ENCODE measurements at places on chromosomes 13 and 19. TPM values are rescaled to one million over a fixed set of nuclear protein-coding genes. Genes with fewer than 3 reads are reported as not detected.
A peak's percentile ranks its signal among the peaks of the same experiment; 100 is the strongest.

ZNF419 gene
- 10.2 TPM for total RNA-seq

TRAPPC5 gene
- total RNA-seq, result 105 TPM

FCGBP gene
- total RNA-seq, result 14.8 TPM

MAMSTR gene
- 1.5 TPM for total RNA-seq

- DNase-seq, result no peak
- H3K27ac ChIP-seq, result peak overlapping the region; percentile 82
- peaks cover 28% of the 10 kb centered on the region for H3K36me3 ChIP-seq
- H3K27me3 ChIP-seq, result no peaks in the 10 kb centered on the region
- no peak overlapping the region for H3K4me3 ChIP-seq
- H3K4me1 ChIP-seq, result peaks cover 13% of the 10 kb centered on the region
These were observed 1.1 kb upstream of the LYL1 start for GRCh38 chr19:13103581-13104359.

DNA sequence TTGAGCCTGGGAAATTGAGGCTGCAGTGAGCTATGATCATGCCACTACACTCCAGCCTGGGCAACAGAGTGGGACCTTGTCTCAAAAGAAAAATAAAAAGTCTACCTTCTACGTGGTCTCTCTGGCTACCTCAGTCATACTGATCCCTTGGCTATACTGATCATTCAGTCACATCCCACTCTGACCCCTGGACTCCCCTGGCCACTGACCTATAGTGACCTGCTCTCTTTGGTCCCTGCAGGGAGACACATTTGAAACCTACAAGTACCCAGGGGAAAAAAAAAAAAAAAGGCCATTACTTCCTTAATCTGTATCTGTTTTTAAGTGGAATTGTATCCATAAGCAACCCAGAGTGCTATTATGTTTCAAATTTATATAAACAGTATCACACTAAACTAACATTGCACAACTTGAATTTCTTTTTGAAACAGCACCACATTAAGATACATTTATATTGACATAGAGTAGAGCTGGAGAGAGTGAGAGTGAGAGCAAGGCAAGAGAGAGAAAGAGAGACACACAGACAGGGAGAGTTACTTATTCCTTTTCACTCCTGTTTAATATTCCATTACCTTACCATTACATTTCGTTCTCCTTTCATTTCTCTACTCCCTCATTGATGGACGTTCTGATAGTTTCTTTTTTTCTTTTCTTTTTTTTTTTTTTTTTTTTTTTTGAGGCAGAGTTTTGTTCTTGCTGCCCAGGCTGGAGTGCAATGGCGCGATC, 23.7 kb upstream of the CERS4 start:
- H3K27me3 ChIP-seq, result no peaks in the 10 kb centered on the region
- H3K27ac ChIP-seq, result no peak overlapping the region
- H3K36me3 ChIP-seq, result no peaks in the 10 kb centered on the region
- H3K4me1 ChIP-seq, result no peaks in the 10 kb centered on the region

DNA sequence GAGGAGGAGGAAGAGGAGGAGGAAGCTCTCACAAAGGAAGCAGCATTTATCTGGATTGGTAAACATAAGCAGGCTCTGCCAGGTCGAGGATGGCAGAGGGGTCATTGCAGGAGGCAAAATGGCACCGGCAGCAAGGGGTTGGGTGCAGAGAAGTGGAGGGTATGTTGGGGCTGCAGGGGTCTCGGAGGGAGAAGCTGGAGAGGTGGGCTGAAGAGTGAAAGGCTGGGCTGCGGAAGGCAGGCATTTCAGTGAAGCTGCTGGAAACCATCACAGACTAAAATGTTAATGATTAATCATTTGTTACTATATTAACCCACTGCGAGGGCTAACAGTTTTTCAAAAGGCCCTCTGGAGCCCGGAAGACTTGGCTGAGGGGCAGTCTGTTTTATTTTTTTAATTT, 24.6 kb downstream of the TPT1 start:
- no peaks in the 10 kb centered on the region for H3K27me3 ChIP-seq
- DNase-seq, result no peak
- no peak overlapping the region for H3K4me3 ChIP-seq

GRCh38 chr19:45403272-45403671, 1.6 kb downstream of the PPP1R13L start:
- no peak overlapping the region for H3K4me3 ChIP-seq
- H3K4me1 ChIP-seq, result peaks cover 64% of the 10 kb centered on the region
- H3K27me3 ChIP-seq, result peaks cover 47% of the 10 kb centered on the region
- peak overlapping the region; percentile 33 for H3K27ac ChIP-seq
- no peak for DNase-seq

- DNase-seq, result no peak
- peak overlapping the region; percentile 93 for H3K27ac ChIP-seq
- no peak overlapping the region for H3K4me3 ChIP-seq
- no peaks in the 10 kb centered on the region for H3K36me3 ChIP-seq
- H3K27me3 ChIP-seq, result no peaks in the 10 kb centered on the region
These were observed 2.5 kb downstream of the LCP1 start for GRCh38 chr13:46179491-46179908.

GRCh38 chr19:3015126-3016057, 13.7 kb downstream of the TLE2 start:
- H3K27ac ChIP-seq, result no peak overlapping the region
- peaks cover 40% of the 10 kb centered on the region for H3K36me3 ChIP-seq
- no peak overlapping the region for H3K4me3 ChIP-seq
- no peaks in the 10 kb centered on the region for H3K27me3 ChIP-seq
- H3K4me1 ChIP-seq, result no peaks in the 10 kb centered on the region

GRCh38 chr19:53982611-53983010, 8.8 kb upstream of the CACNG6 start:
- H3K36me3 ChIP-seq, result no peaks in the 10 kb centered on the region
- DNase-seq, result no peak
- no peak overlapping the region for H3K27ac ChIP-seq
- H3K4me1 ChIP-seq, result peaks cover 24% of the 10 kb centered on the region
- peaks cover 50% of the 10 kb centered on the region for H3K27me3 ChIP-seq
- H3K4me3 ChIP-seq, result no peak overlapping the region

DNA sequence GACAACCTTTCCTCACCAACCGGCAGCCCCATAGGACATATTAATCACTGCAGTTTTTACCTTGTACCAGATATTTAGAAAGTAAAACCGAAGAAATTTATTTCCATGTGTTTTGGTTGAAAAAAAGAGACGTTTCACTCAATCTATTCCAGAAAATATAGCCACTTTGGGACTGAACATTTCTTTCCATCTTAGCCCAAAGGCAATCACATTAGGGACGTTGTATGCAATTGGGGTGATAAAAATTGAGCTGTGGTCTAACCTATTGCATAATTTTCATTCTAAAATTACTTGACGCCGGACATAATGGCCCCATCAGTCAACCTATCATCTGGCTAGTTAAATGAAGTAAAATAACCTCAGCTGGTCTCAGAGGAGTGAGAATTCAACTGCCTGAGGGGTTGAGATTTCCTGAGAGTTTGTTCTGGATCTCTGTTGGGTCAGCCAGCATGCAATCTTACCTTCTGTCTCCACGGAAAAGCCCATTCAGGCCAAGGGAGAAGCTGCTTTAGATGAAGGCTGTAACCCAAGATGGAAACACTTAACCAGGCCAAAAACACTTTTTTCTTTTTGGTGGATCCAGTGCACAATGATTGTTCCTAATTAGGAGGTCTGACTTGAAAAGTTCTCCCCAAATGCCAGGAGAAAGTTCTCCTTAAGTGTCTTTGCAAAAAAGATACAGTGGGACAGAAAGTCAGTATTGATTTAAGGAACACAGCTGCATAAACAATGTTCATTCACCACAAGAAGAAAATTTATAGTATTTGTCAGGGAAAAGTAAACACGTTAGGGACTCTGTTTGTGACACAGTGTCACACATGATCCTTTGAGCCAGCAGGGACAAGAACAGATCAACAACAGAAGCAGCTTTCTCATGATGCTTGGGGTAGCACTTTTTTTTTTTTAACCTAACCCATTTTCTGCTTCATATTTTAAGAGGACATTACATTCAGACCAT, 34.1 kb downstream of the DLEU7 start:
- no peaks in the 10 kb centered on the region for H3K27me3 ChIP-seq
- H3K4me1 ChIP-seq, result no peaks in the 10 kb centered on the region
- H3K27ac ChIP-seq, result no peak overlapping the region

- peaks cover 42% of the 10 kb centered on the region for H3K4me1 ChIP-seq
- DNase-seq, result no peak
- no peaks in the 10 kb centered on the region for H3K36me3 ChIP-seq
These were observed 7.1 kb downstream of the LIPE start for GRCh38 chr19:42420055-42420544.

DNA sequence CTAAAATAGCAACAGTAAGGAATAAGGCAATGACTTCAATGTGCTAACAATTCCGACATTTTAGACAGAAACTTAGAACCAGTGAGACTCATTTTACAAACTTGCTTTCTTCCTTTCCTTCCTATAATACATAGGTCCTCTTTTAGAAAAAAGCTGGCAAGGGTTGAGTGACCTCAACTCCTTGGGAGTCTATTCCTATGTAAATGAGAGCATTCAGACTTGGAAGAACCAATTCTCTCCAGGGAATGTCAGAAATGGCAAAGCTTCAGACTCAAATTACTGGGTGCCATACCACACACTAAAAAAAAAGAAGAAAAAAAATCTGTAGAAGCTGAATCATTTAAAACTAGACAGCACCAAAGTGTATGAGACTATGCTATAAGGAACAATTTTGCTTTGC, 1328.2 kb downstream of the OLFM4 start:
- no peak for DNase-seq
- no peaks in the 10 kb centered on the region for H3K27me3 ChIP-seq
- H3K36me3 ChIP-seq, result no peaks in the 10 kb centered on the region
- H3K4me1 ChIP-seq, result no peaks in the 10 kb centered on the region
- H3K4me3 ChIP-seq, result no peak overlapping the region
- H3K27ac ChIP-seq, result no peak overlapping the region

GRCh38 chr13:104006625-104007075, 940.4 kb upstream of the SLC10A2 start:
- no peaks in the 10 kb centered on the region for H3K4me1 ChIP-seq
- no peak overlapping the region for H3K4me3 ChIP-seq
- H3K36me3 ChIP-seq, result no peaks in the 10 kb centered on the region
- H3K27me3 ChIP-seq, result no peaks in the 10 kb centered on the region
- DNase-seq, result no peak

- DNase-seq, result no peak
- peak overlapping the region; percentile 94 for H3K27ac ChIP-seq
- peaks cover 46% of the 10 kb centered on the region for H3K4me1 ChIP-seq
- no peaks in the 10 kb centered on the region for H3K27me3 ChIP-seq
- no peak overlapping the region for H3K4me3 ChIP-seq
These were observed 52.4 kb downstream of the RFX2 start for GRCh38 chr19:6057651-6058517.

DNA sequence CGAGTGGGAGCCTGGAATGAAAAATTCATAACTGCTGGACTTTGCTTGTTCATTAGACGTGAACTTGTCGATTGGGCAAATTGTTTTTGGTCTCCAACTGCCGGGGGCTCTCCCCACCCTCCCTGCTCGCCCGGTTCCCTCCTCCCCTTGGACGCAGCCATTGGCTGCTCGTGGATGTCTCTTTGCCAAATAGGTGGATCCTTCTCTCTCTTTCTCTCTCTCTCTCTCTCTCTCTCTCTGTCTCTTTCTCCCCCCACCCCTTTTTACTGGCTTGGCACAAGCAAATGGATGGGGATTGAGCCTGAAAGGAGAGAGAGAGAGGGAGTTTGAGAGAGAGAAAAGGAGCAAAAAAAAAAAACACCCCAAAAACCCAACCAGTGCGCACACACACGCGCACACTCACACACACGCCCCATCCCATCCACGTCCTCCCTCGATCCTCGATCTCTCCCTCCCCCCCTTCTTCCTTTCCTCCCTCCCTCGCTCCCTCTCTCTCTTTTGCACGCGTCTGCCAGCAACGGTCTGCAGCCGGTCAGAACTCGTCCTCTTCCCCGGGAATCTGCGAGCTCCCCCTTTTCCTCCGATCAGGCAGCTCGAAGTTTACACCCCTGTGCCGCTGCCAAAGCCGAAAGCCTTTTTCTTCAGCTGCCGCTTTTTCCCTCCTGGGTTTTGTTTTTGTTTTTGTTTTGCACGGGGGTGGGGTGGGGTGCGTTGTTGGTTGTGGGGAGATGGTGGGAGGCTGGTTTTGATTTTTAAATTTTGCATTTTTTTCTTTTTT, 27.8 kb downstream of the NFIX start:
- DNase-seq, result peak; percentile 83
- H3K36me3 ChIP-seq, result no peaks in the 10 kb centered on the region
- peaks cover 26% of the 10 kb centered on the region for H3K27me3 ChIP-seq
- H3K4me1 ChIP-seq, result peaks cover 55% of the 10 kb centered on the region
- peak overlapping the region; percentile 94 for H3K27ac ChIP-seq
- peak overlapping the region; percentile 21 for H3K4me3 ChIP-seq

DNA sequence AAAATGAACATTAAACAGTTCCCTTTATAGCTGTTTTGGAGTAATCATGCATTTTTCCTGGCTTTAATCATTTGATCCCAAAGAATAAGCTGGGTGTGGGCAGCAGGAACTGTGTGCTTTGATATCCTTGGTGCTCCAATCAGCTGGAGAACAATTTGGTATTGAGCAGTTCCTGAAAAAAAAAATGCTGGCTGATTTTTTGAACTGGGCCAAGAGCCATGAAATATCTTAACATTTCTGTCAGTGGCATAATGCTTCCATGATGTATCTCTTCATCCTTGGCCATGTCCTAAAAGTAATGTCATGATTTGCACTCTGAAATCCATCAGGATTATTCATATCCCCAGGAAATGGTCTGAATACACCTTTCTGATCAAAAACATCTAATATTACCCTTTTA, 134.7 kb downstream of the LHFPL6 start:
- H3K36me3 ChIP-seq, result no peaks in the 10 kb centered on the region
- H3K4me1 ChIP-seq, result no peaks in the 10 kb centered on the region
- no peak overlapping the region for H3K27ac ChIP-seq

DNA sequence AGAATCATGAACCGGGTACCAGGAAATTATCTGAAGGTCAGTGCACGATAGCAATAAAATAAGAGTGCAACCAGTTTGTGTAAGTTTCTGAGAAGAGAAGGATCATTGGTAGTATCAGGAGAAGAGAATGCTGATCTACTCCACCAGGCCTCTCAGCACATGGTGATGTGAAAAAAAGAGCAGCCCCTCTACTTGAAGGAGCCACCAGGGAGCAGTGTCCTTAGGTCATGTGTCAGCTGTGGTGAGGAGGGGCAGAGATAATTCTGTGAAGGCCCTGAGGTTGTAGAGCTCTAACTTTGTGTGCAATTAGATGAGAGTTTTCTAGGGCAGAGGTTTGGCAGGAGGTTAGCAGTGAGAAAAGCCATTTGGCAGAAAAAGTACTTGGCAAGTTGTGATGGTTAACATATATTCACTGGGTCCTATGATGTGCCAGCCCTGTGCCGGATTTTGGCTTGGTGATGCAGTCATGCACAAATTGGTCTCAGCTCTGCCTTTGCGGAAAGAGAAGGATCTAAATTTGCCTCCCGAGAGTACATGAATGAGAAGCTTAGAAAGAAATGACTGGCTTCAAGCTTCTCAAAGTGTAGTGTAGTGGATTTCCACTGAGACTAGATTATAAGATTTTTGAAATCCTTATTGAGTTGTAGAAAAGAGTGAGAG, 19.2 kb upstream of the ZC3H13 start:
- no peak overlapping the region for H3K27ac ChIP-seq
- no peak for DNase-seq
- no peaks in the 10 kb centered on the region for H3K4me1 ChIP-seq
- no peaks in the 10 kb centered on the region for H3K36me3 ChIP-seq
- H3K4me3 ChIP-seq, result no peak overlapping the region
